Cortex of kidney (tissue), 1 donor: ENCODE measurements at places on chromosomes 2 and 18.

DNA sequence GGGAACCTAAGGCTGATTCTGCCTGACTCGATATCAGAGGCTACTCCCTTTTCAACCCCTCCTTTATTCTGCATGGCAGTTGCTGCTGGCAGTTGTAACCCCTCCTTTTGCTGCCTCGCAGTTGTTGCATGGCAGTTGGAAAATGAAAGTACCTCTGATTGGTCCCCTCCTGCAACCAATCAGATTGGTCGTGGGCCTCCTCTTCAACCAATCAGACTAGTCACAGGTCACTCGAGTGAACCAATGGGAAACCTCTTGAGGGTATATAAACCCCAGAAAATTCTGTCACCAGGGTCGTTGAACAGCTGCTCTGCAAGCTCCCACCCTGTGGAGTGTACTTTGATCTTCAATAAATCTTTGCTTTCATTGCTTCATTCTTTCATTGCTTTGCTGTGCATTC lies 294.3 kb upstream of the SLC8A1 start:
- no peak for DNase-seq

DNA sequence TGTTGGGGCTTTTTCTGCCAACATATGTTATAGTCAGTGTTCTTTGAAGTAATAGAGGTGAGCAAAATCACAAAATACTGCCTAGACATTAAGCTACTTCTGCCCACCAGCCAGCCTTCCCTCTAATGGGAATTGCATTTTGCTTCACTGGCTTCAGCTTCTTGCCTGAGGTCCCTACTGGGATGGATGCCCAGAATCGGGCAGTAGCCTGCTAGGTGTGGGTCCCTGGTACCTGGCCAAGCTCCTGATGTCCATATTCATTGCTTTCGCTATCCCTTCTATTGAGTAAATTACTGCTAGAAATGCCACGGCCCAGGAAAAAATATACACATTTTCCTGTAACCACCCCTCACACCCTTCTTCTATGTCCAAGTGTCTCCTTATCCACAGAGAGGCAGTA lies 27.0 kb downstream of the CRYGD start:
- DNase-seq, result no peak

DNA sequence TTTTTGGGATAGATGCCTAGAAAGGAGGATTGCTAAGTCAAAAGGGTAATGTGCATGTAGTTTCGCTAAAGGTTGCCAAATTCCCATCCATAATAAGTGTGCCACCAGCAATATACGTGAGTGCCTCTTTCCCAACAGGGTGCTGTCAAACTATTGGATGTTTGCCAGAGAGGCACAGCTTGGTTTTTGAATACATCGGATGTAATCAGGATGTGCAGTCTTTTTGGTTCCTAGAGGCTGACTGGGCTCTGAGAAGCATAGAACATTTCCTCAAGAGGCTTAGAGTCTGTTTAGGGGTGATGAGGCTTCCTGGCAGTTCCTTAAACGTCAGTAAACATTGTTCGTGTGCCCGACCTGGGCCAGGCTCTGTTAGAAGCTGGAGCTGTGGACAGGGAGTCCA lies 28.0 kb downstream of the AGAP1 start:
- DNase-seq, result no peak

GRCh38 chr2:100784681-100785080 lies 35.3 kb upstream of the NPAS2 start:
- DNase-seq, result no peak

DNA sequence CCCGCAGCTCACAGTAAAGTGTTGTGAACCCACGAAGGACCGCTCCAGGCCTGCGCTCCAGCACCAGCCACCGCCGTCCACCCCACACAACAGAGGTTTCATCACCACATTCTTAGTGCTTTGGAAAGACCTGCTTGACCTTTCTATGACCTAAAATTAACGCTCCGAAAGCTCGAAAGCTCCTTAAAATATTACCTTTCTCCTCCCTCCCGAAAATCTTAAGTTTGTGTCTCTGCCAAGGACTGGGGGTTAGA lies 149.2 kb downstream of the TWIST2 start:
- DNase-seq, result no peak

DNA sequence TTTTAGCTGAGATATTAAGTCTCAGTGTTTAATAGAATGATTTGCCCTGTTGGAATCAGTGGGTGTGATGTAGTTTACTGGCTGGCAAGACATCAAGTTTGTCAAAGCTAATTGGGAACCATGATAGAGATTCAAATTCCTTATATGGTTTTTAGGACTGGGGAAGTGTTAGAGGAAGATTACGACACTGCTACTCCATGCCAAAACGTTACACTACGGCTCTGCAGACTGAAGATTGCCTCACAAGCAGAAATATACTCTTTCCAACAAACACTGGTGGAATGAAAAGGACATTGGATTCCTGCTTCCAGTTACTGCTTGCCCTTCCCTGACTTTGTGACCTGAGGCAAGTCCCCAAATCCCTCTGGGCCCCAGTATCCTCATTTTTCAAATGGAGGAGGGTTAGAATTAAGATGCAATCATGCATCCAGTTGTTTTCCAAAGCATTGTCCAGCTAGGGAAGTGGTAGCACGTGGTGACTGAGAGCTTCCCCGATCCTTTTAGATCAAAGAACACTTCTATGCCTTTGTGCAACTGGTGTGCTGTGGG lies 147.6 kb downstream of the CDC42EP3 start:
- no peak for DNase-seq

- no peak for DNase-seq
Observed at GRCh38 chr18:74389171-74389927, 67.8 kb downstream of the DIPK1C start.

DNA sequence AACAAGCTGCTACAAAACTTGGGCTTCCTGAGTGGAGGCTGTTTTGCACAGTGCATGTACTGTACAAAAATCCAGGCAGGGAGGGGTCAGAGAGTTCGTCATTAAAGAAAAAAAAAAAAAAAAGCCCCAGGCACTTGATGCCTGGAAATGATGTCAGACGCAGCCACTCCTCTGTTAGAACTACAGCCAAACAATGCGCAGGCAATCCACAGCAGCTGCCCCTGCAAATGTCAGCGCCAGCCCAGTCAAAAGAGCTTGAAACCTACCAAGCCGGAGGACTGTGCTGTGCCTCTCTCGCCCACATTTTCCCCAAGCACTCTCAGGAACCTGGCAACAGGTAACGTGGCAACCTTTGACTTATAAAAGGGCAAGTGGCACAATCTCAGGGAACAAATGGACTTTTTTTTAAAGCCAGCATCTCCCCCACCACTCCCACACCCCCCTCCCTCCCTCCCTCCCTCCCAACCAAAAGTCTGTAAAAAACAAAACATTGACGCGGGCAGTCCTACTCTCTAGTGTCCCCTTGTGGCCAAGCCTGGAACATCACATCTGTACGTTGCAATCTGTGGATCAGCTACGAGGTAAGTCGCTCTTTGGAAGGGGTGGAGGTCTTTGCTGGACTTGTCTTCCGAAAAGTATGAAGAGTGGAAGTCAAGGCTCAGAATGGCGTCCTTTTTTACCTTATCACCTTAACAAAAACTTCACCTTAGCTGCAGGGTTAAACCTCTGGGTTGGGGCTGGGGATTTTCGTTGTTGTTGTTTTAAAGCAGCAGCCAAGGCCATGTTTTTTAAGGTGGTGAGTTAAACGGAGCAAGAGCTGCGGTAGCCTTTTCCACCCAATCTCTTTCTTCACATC lies 144.2 kb downstream of the TGIF1 start:
- DNase-seq, result no peak

DNA sequence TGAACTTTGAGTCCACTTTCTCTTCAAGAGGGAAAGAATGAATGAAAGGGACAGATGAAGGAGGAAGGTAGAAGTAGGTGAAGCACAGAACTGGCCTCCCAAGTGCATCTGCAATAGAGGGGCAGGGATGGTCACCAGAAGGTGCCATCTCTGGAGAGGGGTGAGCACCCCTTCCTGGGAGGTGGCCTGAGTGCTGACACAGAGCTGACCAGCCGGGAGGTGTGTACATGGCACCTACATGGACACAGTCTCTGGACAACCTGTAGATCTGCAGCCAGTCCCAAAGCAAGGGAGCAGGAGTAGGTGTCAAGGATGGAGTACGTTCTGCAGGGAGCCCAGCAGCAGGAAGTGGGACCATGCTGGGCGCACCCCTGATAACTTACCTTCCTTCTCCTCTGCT lies 83.2 kb downstream of the TFCP2L1 start:
- no peak for DNase-seq

GRCh38 chr2:114769110-114769509 lies 326.7 kb downstream of the DPP10 start:
- no peak for DNase-seq

- DNase-seq, result no peak
Observed at GRCh38 chr2:96396095-96396494, 60.5 kb downstream of the NCAPH start.

GRCh38 chr2:21118302-21118920 lies 5.4 kb upstream of the TDRD15 start:
- no peak for DNase-seq

- DNase-seq, result no peak
Observed at GRCh38 chr2:200159357-200159707, 147.2 kb upstream of the SPATS2L start.

DNA sequence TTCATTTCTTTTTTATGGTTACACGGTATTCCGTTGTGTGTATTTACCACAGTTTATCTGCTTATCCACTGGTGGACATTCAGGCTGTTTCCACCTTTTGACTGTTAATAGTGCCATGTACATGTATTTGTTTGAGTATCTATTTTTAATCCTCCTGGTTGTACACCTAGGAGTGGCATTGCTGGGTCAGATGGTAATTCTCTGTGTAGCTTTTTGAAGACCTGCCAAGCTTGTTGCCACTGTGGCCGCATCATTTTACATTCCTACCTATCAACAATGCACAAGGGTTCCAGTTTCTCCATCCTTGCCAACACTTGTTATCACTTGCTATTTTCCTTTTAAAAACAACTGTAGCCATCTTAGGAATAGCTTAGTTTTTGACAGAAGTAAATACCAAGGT lies 13.3 kb downstream of the MPHOSPH10 start:
- no peak for DNase-seq

DNA sequence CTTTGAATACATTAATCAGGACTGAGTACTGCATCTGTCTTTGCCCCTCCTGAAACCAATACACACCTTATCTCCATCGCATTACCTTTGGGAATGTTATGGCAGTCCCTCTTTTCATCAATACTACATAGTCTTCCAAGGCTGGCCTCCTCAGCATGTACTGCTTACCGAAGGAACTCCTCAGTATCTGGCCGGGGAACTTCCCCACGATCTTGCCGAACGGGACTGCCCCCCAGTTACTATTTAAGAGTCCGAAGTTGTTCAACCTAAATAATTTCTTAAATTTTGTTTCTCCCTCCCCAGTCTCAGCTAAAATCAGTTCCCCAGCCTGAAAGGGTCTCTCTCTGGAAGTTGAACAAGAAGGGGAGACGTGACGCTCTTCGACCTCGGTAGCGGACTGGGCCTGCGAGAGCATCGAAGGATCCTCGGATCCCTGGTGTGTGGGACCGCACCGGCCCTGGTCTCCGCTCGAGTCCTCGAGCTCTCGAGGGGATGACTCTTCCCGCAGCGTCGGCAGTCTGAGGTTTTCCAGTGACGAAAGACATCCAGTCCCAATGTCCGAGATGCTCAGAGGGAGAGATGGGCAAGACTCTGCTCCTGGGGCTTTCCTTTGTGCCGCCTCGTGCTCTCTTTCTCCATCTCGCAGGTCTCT lies 489 bp downstream of the TRMT61B start:
- DNase-seq, result no peak

- no peak for DNase-seq
Observed at GRCh38 chr18:25454730-25455129, 102.8 kb upstream of the ZNF521 start.

- no peak for DNase-seq
Observed at GRCh38 chr2:74917702-74918619, 40.5 kb upstream of the POLE4 start.

GRCh38 chr2:146461068-146461467 lies 1383.8 kb upstream of the ACVR2A start:
- no peak for DNase-seq

- DNase-seq, result no peak
Observed at GRCh38 chr2:5942204-5942603, 250.0 kb downstream of the SOX11 start.

DNA sequence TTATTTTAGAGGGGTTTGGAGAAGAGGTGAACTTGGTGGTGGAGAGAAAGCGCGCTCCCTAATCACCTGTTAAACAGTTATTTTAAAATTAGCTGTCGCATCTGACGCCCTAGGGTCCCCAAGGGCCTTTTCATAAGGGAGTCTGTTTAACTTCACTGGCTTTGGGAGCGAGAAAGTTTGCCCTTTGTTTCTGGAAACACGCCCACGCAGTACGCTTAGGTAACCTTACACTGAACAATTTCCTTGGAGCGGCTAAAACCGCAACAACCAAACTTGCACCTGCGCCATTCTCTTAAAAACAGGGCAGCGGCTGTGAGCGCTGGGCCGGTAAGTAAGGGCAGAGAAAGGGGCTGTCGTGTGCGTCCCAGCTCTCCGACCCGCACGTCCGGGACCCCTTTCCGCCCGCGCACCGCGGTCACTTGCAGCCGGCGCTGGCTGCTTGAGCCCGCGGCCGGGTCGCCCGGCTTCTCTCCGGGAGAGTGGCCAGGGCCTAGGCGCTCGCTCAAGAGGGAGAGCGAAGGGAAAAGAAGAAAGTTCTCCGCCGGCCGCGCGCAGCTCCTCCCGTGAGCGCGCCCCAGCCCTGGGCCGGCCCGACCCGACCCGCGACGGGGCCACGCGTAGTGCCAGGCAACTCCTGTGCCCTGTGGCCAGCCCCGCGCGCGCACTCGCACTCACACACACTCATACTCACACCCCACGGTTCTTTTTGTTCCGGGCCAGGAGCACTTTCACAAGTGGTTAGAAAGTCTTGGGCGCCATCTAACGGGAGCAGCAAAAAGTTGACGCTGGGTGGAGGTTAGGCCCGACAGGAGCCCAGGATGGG lies 19.2 kb downstream of the POU3F3 start:
- no peak for DNase-seq

DNA sequence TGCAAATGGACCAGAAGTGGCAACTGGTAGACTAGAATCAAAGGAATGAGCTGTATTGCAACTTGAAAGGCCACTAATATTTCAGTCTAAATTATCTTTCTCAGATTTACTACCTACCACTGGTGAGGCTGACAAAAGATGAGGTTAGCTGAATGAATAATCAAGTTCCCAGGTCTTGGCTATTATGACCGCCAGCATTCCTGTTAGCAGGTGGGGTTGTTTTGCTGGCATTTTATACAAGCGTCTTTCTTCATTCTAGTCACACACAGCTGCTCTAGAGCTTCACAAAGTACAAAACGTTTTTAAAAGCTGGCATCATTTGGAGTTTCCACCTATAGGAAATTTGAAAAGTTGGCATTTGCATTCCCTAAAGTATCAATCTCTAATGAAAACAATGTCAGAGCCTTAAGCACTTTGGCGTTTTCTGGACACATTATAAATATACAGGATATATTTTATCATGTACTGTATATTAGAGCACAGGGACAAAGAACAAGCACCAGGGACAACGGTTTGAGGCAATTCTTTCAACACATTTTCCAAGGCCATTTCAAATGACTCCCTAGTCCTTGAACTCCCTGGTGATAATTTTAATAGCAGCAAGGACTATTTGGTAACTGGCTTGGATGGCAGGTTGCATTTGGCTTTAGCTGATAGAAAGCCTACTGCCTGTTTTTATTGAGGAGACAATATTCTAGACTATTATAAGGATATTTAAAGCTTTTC lies 410.2 kb upstream of the CHST9 start:
- no peak for DNase-seq
